ENCODE measurements at places on chromosomes 16 and 17.

GRCh38 chr17:66165537-66166123, 26.3 kb downstream of the CEP112 start:
- peak; percentile 5 for DNase-seq

- peak; percentile 17 for DNase-seq
Observed at GRCh38 chr17:59165933-59166342, 10.4 kb downstream of the PRR11 start.

- DNase-seq, result no peak
Observed at GRCh38 chr17:31392002-31392855, 754 bp downstream of the RAB11FIP4 start.

GRCh38 chr16:86022381-86022960, 123.5 kb downstream of the IRF8 start:
- no peak for DNase-seq

DNA sequence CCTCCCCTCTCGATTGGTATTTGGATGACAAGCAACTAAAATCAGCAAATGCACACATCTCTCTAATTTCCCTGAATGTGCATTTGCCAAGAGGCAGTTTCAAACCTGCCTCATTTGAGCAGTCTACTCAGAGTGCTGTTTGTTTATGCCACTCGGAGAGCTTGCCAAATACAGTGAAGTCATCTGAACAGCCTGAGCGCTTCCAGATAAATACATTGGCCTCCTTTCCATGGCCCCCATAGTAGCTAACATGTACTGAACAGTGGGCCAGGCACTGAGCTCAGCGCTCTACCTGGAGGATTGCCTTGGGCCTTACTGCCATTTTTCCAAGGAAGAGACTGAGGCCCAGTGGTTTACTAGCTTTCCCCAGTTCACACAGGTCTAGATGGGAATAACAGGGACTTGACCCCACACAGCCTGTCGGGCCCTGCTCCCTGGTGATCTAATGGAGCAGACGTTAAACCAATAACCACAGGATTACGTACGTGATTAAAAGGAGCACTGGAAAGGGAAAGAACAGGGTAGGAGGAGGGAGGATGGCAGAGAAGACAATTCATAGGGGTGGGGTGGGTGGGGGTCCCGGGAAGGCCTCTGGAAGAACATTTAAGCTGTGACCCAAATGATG, 18.7 kb upstream of the ANKRD40CL start:
- DNase-seq, result no peak

DNA sequence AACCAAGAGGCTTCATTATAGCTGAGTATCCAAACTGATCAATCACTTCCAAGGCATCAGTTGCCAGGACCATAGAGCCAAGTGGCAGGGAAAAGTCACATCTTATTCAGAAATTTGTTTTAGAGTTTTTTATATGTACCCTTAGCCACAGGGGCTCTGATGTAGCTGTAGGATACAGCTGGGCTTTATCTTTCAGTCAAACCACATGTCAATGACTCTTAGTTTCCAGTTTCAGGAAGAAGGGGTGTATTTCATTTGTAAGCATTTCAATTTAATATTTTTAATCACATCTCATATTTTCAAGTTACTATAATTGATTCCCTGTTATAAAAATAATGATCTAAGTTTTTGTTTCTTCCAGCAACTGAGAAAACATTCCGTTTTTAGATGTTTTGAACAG, 2.9 kb upstream of the FLCN start:
- no peak for DNase-seq

DNA sequence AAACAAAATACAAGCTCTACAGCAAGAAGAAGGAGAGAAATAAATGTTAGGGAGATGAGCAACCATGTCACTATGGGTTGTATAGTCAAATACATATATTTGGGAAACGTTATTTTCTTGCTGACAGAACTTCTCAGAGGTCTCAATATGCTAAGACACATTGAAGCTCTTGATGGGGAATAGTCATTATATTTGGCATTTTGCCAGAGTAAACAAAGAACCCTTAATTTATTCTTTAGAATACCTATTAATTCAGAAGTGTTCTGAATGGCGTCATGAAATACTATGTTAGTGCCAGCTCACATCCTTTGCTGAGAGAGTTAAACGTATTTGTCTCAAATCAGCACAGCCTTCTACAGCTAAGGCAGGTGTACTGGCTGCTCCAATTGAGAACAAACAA, 458.9 kb downstream of the CDH13 start:
- DNase-seq, result no peak

DNA sequence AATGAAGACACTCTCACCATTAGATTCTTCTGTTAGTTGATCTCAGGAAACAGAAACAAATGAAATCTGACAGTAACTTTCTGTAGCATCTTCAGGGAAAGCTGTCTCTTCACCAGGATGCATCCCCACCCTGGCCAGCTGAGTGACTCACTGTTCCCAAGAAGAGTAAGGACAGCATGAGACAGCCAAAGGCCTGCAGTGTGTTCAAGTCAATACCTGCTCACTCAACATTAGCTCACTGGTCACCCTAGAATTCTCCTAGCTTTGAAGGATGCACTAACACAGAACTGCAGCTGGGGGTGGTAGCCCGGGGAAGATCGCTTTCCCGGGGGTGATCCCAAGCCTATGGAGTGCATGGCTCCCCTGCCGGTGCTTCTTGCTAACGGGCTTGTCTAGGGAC, 28.2 kb upstream of the CLEC18B start:
- no peak for DNase-seq

- DNase-seq, result no peak
Observed at GRCh38 chr16:66043326-66043725, 323.2 kb upstream of the CDH5 start.

DNA sequence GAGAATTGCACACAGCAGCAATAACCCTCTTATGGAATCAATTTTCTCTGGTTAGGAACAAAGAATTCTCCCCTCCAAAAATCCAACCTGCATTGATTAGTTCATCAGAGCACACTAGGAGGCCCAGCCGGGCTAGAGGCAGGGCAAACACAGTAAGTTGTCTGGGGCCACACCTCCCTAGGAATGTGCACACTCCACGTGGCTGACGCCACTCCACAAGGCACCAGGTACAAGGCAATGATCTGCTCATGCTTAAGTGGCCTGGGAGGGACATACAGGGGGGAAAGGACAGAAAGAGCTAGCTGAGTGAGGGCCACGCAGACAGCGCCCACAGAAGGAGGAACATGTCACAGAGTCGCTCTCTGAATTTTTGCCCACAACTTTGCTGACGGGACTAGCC, 107.6 kb downstream of the SLC39A11 start:
- DNase-seq, result no peak

- DNase-seq, result no peak
Observed at GRCh38 chr17:18980682-18981334, 23.8 kb downstream of the FAM83G start.

DNA sequence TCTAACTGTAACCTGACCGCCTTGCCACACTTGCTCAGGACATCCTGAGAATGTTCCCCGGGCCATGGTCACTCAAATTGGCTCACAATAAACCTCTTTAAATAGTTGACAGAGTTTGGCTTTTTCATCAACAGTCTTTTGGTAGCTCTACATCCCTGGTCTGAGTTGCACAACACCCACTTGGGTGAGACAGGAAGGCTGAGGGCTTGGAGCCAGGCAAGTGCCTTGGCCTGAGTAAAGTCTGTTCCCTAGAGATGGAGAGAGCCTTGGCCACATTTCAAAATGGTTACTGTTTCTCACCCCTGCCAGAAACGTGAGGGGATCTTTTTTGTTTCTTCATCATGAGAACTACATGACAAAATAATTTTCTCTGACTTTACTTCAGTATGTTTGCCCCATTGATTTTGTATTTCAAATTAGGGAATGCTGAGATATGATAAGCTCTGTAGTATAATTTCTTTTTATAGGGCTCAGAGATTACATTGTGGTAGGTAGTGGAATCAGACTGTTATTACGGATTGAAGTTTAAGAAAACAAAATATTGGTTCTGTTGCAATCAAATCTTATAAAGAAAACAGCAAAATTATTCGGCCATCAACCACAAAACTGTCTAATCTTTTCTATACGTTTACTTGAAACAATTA, 53.9 kb upstream of the NETO2 start:
- DNase-seq, result no peak

DNA sequence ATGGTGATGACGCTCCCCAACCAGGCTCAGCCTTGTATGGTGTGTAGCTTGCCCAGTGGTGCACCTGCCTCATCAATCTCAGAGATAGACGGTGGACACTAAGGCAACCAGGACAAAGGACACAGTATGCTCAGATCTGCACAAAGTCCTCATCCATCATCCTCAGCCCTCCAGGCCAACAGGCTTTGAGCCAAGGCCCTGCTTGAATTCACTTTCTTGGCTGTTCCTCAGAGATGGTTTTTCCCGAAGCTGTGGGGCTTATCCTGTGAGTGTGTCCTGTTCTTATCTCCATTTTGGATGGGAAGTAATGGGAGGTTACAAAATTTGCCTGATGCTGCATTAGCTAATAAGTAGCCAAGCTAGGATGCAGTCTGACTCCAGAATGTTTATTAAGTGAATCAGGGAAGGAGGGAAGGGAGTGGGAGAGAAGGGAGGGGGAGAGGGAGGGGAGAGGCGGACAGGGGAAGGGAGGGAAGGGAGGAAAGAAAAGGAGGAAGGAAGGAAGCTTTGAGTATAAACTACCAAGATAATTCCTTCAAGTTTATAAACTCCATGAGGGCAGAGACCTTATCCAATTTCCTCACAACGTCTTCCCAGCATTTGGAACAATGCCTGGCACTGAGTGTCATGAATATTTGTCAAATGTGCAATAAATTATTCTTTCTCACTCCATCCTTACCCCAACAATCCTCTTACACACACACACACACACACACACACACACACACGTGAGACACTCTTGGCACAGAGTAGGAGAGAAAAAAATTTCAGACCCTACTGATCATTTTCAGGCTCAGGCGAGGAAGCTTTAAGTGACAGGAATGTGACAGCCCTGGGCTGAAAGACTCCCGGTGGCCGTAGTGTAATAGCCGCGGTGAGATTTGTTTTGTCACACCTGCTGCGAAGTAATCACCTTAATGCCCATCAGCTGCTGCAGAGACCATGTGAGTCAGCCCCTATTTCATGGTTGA, 84.3 kb downstream of the BMERB1 start:
- DNase-seq, result no peak

GRCh38 chr16:12677502-12677901, 126.2 kb downstream of the CPPED1 start:
- no peak for DNase-seq

- no peak for DNase-seq
Observed at GRCh38 chr17:76734080-76734840, 2.9 kb downstream of the SRSF2 start.

- no peak for DNase-seq
Observed at GRCh38 chr16:3358871-3359270, 3.2 kb downstream of the OR2C1 start.

DNA sequence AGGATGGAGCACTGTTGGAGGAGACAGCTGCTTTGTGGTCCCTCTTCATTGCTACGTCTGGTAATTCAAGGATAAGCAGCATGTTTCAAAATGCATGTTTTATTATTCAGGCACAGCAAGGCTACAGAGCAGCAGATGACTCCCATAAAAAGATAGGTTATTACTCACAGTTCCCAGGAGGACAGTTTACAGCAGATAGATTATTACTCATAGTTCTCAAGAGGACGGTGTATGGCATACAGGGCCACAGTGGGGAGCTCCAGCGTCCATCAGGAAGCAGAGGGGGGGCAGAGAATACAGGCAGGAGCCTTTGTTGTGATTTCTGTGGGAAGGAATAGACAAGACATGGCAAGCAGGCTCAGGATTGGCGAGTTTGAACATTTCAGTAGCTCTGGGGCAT, 72.9 kb downstream of the DNAH9 start:
- DNase-seq, result no peak

- no peak for DNase-seq
Observed at GRCh38 chr16:89442990-89443726, 47.2 kb downstream of the ANKRD11 start.

GRCh38 chr16:83952940-83953795, at the start of gene OSGIN1:
Gene OSGIN1 (plus strand): TSS chr16:83953240. CDS start chr16:83957672, 4,432 bp downstream.
- DNase-seq, result peak; percentile 9

GRCh38 chr16:79013930-79014660, 586.4 kb downstream of the MAF start:
- no peak for DNase-seq

DNA sequence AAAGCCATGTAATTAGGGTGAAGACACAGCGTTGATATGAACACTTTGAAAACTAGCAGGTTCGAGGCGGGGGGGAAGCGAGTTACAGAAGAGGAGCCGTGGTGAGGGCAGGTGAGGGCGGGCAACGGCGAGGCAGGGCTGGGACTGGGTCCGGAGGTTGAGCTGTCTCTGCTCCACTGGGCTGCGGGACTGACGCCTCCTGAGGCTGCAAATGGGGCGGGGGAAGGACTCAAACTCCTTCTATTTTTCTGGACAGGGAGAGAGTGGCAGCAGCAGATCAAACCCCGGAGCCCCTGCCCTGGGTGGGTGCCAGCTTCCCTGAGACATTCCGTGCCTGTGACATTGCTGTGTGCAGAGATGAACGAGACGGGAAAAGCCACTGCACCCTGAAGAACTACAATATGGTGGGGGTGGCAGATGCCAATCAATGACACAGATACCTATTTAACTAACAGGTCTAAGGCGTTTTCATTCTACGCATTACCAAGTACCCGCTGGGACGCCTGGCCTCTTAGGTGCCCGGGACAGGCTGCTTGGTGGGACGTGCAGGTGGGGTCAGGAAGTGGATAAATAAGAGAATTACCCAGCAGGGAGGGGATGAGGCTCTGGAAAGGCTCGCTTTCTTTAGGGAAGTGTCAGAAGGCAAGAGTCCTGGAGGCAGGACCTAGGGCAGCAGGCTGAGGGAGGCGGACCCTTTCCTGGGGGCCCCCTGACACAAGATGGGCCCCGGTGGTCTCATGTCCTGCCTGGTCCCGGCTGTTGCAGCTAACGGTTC, 30.4 kb downstream of the RPH3AL start:
- no peak for DNase-seq

- no peak for DNase-seq
Observed at GRCh38 chr17:73954951-73955350, 248.5 kb upstream of the RPL38 start.

DNA sequence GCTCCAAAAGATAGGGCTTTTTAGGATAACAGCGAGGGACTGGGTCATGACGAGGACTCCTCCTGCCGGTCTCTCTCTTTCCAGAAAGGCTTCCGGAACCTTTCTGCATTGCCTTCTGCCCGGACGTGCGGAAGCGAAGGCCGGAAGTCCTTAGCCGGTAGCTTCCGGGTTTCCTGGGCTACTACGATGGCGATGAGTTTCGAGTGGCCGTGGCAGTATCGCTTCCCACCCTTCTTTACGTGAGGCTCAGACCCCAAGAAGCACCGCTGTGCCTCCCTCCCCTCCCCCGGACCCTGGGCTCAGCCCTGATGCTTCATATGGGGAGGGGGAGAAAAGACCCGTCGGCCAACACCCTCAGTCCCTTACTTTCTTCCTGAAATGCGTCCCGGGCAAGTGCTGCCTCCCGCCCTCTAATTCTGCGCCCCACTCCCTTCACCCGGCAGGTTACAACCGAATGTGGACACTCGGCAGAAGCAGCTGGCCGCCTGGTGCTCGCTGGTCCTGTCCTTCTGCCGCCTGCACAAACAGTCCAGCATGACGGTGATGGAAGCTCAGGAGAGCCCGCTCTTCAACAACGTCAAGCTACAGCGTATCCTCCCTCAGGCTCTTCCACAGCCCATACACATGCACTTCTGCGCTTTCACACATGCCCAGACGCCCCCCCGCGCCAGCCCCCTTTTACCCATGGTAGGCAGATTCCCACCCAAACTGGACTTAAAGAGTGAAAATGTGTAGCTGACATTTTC, at the start of gene VPS25:
Gene VPS25 (plus strand): TSS at position 160 of the 746 bp plus-strand sequence. CDS start 27 bp downstream, at position 187.
- DNase-seq, result peak; percentile 61

GRCh38 chr17:1078831-1079561, 82.1 kb downstream of the TIMM22 start:
- DNase-seq, result no peak

GRCh38 chr16:69709456-69710084, 16.8 kb downstream of the NQO1 start:
- DNase-seq, result no peak
